A549 (cell line): ENCODE measurements at places on chromosomes 2 and 18.

- DNase-seq = no peak
These were observed 8.2 kb downstream of the LPIN1 start for GRCh38 chr2:11754700-11755015.

GRCh38 chr2:204726831-204727230, 181.6 kb downstream of the PARD3B start:
- no peak for DNase-seq

GRCh38 chr2:170723446-170723958, 8.4 kb downstream of the SP5 start:
- DNase-seq = no peak

GRCh38 chr2:1136067-1136466, 185.4 kb downstream of the SNTG2 start:
- DNase-seq = no peak

- DNase-seq = no peak
These were observed 113.4 kb downstream of the EIPR1 start for GRCh38 chr2:3264010-3264744.

- no peak for DNase-seq
These were observed 510.2 kb upstream of the GYPC start for GRCh38 chr2:126145752-126146151.

DNA sequence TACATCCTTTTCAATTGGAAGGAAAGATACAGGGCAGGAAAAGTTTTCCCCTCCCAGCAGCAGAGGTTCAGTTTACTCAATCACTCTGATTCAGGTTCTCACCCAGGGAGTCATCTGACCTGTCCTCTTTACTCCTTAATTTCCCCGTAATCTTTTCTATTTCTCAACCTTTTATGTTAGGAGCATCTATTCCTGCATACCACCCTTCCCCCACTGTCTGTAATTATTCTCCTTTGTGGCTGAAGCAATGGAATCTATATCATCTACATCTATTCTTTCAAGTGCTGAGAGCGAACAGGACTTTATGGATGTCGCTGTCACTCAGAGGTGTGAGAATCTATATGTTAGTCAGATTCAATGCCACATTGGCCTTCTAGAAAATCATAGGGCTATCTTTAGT, 175.2 kb downstream of the NOL4 start:
- DNase-seq = no peak

- DNase-seq = no peak
These were observed 69.6 kb downstream of the MAP4K4 start for GRCh38 chr2:101766871-101767739.
